Effector memory CD4-positive, alpha-beta T cell (primary cell): ENCODE measurements at places on chromosomes 3 and 15.

GRCh38 chr15:39684233-39684632, 98.4 kb downstream of the FSIP1 start:
- no peak for DNase-seq
- no peaks in the 10 kb centered on the region for H3K4me1 ChIP-seq
- no peak overlapping the region for H3K27ac ChIP-seq
- H3K27me3 ChIP-seq: no peaks in the 10 kb centered on the region

DNA sequence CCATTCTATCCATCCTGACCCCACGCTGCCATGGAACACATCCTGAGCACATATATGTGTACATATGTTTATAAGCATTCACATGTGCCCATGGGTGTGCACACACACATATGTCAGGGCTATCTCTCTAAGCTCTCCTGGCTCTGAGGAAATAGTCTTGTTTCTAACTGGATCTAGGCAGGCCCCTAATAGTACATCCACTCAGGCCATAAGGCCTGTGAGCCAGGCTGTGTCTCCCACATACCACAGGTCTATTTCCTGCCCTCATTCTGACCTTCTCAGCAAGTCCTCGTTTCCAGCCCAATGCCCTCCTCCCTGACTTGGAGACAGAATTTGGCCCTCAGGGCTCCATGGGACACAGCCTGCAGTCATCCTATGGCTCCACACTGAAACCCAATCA, 284.8 kb upstream of the CTNNB1 start:
- no peaks in the 10 kb centered on the region for H3K36me3 ChIP-seq
- no peak for DNase-seq
- H3K4me3 ChIP-seq: no peak overlapping the region
- H3K4me1 ChIP-seq: no peaks in the 10 kb centered on the region

- no peak overlapping the region for H3K4me3 ChIP-seq
- DNase-seq: no peak
- no peaks in the 10 kb centered on the region for H3K4me1 ChIP-seq
Measured at GRCh38 chr3:46862369-46863025, 747 bp downstream of the MYL3 start.

DNA sequence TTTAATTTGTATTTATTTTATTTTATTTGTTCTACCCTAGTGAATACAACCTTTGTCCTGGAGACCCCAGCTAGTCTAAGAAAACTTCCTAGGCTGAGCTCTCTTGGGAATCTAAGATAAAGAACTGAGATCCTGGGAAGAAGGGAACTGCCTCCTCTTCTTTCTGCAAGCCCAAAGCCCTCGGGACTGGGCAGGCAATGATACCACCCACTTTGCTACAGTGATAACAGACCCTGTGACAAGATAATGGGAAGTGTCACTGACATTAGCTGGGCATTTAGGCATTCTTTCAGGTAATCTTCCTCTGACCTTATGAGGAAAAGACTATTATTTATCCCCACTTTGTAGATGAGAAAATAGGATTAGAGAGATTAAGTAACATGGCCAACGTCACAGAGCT, 15.1 kb downstream of the TYRO3 start:
- no peak for DNase-seq
- H3K27ac ChIP-seq: no peak overlapping the region
- H3K4me1 ChIP-seq: no peaks in the 10 kb centered on the region
- no peaks in the 10 kb centered on the region for H3K27me3 ChIP-seq

GRCh38 chr15:67852418-67852817, 12.6 kb upstream of the RNU6-1 start:
- no peak for DNase-seq
- H3K4me3 ChIP-seq: no peak overlapping the region
- H3K4me1 ChIP-seq: no peaks in the 10 kb centered on the region
- no peak overlapping the region for H3K27ac ChIP-seq

DNA sequence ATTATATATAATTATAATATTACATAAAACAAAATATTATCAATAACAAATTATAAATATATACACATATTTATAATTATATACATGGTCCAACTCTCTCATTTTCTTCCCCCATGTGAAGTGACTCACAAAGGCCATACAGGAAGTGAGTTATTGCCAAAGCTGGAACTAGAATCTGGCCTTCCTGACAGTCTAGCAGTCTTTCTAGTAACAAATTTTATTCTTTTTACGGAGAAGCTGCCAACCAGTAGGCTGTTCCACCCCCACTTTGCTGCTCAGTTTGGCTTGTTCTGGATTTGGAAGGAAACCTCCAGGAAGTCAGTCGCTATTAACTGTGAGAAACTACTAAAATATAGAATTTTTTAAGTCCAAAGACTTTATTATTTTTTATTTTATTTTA, 79.6 kb downstream of the DHX36 start:
- H3K4me1 ChIP-seq: no peaks in the 10 kb centered on the region
- no peaks in the 10 kb centered on the region for H3K27me3 ChIP-seq
- no peaks in the 10 kb centered on the region for H3K36me3 ChIP-seq
- H3K4me3 ChIP-seq: no peak overlapping the region
- H3K27ac ChIP-seq: no peak overlapping the region

DNA sequence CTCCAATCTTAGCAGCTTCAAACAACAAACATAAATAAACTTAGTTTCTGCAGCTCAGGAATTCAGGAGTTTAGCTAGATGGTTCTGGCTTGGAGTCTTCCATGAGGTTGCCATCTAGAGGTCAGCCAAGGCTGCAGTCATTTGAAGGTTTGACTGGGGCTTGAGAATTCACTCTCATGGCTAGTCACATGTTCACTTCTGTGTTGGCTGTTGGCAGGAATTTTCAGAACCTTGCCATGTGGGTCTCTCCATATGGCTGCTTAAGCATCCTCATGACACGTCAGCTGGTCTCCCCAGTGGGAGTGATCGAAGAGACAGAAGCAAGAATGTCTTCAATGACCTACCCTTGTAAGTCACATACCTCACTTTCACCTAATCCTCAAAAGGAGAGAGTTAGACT, 269.2 kb upstream of the CNTN3 start:
- H3K4me1 ChIP-seq: no peaks in the 10 kb centered on the region
- DNase-seq: no peak
- no peak overlapping the region for H3K4me3 ChIP-seq
- H3K27me3 ChIP-seq: no peaks in the 10 kb centered on the region
- no peaks in the 10 kb centered on the region for H3K36me3 ChIP-seq
